ENCODE measurements at places on chromosomes 13 and 19.

GRCh38 chr19:49361438-49362047 is 673 bp downstream of the TEAD2 start:
- peak; percentile 92 for DNase-seq

- no peak for DNase-seq
Measured at GRCh38 chr13:60976367-60976766, 439.3 kb downstream of the PCDH20 start.

DNA sequence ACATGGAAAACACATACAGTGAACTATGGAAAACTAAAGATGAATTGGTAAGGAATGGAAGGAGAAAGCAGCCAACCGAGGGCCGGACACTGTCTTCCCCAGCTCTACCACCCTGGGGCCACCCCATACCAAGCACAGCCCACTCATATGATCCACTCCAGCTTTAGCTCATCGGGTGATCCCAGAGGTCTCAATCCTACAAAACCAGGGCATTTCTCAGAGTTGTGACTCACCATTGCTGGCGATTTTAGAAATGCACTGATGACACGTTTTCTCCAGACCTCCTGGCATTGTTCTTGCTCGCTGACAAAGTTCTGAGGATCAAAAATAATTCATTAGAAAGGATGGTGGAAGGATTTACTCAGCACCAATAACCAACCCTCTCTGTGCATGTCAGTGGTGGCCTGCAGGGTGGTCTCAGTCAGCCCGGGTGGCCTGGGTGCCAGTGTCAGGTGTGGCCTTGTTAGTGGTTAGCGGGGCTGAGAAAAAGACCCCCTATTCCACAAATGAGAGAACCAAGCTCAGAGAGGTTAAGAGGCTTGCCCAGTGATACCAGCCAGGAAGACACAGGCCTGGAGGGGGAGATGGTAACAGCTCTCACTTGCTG is 6.6 kb downstream of the TMEM272 start:
- no peak for DNase-seq

DNA sequence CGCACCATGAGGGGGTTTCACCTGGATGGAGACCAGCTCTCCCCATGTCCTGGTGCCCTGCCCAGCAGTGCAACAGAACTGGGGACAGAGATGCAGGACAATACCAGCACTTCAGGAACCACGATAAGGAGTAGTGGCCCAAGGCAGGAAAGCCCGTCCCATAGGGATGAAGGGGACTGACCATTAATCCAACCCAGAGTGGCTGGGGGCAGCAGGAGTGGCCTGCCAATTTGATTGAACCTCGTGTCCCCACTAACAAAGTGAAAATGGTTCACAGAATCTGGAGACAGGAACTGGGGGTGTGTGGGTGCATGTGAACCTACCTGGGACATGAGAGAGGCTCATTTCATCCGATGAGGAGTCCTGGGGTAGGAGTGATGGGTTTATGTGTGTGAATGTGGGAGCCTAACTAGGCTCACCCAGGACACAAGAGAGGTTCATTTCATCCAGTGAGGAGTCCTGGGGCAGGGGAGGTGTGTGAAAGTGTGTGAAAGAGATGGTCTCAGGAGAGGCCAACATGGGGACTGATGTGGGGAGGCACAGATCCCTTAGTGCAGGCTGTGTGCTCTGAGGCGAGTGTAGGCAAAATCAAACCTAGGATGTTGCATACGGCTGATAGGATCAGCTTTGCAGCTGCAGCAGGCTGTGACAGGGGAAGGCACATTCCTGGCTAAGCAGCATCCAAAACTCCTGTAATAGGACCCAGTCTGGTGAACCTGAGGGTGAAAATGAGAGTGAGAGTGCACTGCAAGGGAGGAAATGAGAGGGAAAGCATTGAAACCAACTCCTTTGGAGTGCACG is 98.2 kb downstream of the ZNF429 start:
- DNase-seq = no peak

DNA sequence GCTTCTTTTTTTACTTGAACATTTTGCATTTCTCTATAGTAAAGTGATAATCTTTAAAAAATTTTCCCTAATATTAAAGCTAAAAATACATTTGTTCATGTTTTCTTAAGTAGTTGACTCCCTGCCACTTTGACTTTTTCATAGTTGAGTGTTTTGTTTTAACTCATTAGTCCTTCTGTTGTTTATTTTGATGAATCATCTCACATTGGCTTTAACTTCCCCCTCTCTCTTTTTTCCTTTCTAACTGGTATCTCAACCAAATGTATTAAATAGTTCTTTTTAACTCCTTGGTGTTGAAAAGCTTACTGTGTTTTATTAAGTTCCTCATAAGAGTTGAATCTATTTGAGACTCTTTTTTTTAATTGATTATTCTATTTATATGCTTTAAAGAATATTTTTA is 2.8 kb downstream of the TNFSF13B start:
- DNase-seq = no peak

GRCh38 chr13:106182404-106182803 is 353.1 kb downstream of the EFNB2 start:
- no peak for DNase-seq

GRCh38 chr13:110114316-110114715 is 192.6 kb downstream of the COL4A1 start:
- no peak for DNase-seq

DNA sequence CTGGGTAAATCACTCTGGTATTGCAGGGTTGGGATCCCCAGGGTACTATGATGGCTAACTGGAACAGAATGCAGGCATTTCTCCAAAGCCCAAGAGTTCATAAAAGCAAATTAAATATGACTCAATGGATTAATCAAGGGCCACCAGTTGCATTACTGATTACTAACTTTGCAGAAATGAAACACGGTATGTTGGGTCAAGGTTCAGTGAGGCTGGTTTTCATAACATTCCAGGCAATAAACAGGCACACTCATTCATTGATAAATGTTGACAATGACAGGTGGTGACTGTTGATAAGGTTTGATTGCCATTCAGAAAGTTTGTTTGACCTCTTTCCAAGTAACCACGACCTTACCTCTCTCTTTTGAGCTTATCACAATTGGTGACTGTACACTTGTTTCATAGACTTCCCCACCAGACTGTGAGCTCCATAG is 506 bp upstream of the AP1M1 start:
- DNase-seq = no peak

- no peak for DNase-seq
Measured at GRCh38 chr13:36061054-36061453, 70.1 kb downstream of the DCLK1 start.

GRCh38 chr19:32181216-32181920 is 164.0 kb upstream of the ZNF507 start:
- no peak for DNase-seq

GRCh38 chr19:46529622-46530451 is 34.2 kb upstream of the PNMA8B start:
- DNase-seq = peak; percentile 67

Measured in HuH-7 (cell line).